ENCODE measurements at places on chromosomes 13 and 19. TPM values are rescaled to one million over a fixed set of nuclear protein-coding genes. Genes with fewer than 3 reads are reported as not detected.

ZNF776 gene
- total RNA-seq = 5.2 TPM

UGGT2 gene
- 30.5 TPM for total RNA-seq

KLK12 gene
- not detected for total RNA-seq

FSD1 gene
- total RNA-seq = 14.4 TPM

CGB7 gene
- total RNA-seq = 0.53 TPM

SCN1B gene
- 11.3 TPM for total RNA-seq

SLC10A2 gene
- not detected for total RNA-seq

TEX26 gene
- not detected for total RNA-seq

SAFB gene
- total RNA-seq = 21.8 TPM

CCDC159 gene
- 12.7 TPM for total RNA-seq

ATXN8OS gene
- total RNA-seq = not detected

BICRA gene
- 5.8 TPM for total RNA-seq

ZIM2 gene
- not detected for total RNA-seq

CHMP2A gene
- total RNA-seq = 110 TPM

CYP4F2 gene
- total RNA-seq = not detected

MRPL54 gene
- 117 TPM for total RNA-seq

SPACA4 gene
- not detected for total RNA-seq

CALM3 gene
- total RNA-seq = 350 TPM

ARHGEF1 gene
- total RNA-seq = 63.7 TPM

RNF113B gene
- not detected for total RNA-seq

Measured in myometrial cell (primary cell).